Smooth muscle cell of the brain vasculature (primary cell): ENCODE measurements at places on chromosomes 1 and 21.

GRCh38 chr1:17944646-17945045 lies 163.0 kb upstream of the IGSF21 start:
- no peak for DNase-seq

- DNase-seq: no peak
Observed at GRCh38 chr1:82108843-82109242, 308.1 kb downstream of the ADGRL2 start.

- DNase-seq: no peak
Observed at GRCh38 chr1:246355411-246356230, 151.5 kb downstream of the SMYD3 start.

DNA sequence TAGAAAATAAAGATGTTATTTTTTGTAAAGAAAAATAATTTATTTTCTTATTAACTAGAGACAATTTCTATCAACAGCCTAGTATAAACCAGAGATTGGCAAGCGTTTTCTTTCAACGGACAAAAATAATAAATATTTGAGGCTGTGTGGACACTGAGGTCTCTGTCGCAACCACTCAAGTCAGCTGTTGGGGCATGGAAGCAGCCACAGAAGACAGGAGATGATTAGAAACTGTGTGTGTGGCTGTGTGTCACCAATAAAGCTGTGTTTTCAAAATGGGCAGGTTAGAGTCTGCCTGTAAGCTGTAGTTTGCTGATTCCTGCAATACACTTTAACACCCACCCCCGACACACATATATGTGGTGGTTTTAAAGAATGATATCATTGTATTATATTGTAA lies 200.6 kb upstream of the HMCN1 start:
- no peak for DNase-seq

- DNase-seq: no peak
Observed at GRCh38 chr1:235736263-235736662, 86.7 kb upstream of the GNG4 start.

DNA sequence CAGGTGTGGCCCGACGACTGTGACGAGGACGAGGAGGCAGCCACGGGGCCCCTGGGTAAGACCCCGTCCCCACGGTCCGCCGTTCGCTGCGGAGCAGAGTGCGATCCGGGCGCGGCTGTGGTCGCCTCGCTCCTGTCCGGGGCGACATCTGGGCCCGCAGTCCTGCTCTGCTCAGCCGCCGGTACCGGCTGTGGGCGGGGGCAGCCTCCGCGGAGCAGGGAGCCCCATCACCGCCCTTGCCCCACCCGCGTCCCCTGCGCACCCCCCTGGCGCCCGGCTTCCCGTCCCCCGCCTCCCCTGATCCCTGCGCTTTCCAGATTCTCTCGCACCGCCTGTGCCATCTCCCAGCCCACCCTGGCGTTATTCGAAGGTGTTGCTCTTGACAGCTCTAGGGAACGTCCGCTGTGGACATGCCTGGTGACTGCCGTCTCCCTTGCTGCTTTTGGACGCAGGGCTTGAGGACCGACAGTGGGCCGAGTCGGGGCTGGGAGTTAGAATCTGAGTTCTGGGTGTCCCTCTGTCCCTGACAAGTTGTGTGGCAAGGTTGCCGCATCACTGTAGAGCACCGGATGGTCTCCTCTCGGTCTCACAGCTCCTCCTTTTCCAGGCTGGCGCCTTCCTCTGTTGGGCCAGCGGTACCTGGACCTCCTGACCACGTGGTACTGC lies 596 bp downstream of the TOR3A start:
- no peak for DNase-seq

GRCh38 chr1:42430286-42431135 lies 25.3 kb downstream of the ZMYND12 start:
- no peak for DNase-seq

GRCh38 chr1:214396330-214396729 lies 115.4 kb downstream of the SMYD2 start:
- DNase-seq: no peak

- DNase-seq: peak; percentile 47
Observed at GRCh38 chr1:162541619-162542141, 19.8 kb upstream of the UAP1 start.

DNA sequence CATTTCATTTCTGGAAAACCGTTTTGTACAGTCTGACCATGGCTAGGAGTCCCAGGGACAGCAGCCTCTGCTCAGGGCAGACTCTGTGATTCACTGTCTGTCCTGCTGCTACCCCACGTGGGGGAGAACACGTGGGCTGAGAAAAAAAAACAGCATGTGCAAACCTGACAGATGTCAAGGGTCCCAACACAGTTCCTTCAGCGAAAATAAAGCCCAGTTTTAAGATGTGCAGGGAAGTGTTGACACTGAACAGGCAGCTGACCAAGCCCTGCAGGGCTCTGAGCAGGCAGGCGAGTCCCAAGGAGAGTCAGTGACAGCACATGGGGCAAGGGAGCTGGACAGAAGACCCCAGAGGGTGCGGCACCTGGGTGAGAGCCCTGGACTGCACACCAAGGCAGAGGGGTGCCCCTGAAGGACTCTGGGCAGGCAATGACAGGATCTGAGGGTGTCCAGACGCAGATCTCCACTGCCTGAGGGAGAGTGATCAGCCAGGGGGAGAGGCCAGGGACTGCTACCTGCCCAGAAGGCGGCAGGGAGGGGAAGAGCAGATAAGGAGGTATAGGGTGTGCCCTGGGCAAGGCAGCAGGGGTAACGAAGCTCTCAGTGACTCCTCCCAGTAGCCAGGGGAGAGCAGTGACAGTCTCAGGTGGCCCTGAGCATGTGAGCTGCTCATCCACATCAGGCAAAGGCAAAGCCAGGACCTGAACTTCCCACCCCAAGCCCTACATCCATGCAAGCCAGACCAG lies 5.1 kb upstream of the SPATC1L start:
- peak; percentile 36 for DNase-seq

DNA sequence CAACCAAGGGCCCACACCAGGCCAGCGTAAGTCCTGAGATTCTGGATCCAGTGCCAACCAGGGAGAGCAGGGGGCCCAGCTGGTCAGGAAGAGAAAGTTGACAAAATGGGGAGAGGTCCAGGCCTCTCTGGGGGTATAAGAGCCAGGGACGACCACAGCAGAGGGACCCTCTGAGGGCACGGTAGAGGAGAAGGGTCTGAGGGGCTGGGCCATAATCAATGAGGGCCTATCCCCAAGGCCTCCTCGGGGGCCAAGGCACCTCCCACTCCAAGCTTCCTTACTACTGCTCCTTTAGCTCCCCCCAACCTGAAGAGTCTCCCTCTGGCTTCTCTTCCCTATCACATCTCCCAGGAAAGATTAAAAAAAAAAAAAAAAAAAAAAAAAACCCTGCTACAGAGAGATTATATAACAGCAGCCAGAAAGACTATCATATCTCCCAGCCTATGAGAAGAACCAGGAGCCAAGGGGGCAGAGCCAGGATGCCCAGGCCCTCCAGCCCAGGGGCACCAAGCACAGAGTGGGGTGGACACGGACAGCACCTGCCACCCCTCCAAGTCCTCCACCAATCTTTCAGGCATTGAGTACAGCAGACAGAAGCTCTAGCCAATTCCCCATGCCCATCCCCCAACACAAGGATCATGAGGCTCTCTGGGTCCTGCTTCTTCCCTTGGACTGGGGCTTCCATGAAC lies 2.7 kb downstream of the MEF2D start:
- DNase-seq: no peak

- no peak for DNase-seq
Observed at GRCh38 chr1:32990887-32991286, 26.3 kb upstream of the RNF19B start.

- no peak for DNase-seq
Observed at GRCh38 chr1:221549815-221550214, 192.1 kb downstream of the DUSP10 start.

DNA sequence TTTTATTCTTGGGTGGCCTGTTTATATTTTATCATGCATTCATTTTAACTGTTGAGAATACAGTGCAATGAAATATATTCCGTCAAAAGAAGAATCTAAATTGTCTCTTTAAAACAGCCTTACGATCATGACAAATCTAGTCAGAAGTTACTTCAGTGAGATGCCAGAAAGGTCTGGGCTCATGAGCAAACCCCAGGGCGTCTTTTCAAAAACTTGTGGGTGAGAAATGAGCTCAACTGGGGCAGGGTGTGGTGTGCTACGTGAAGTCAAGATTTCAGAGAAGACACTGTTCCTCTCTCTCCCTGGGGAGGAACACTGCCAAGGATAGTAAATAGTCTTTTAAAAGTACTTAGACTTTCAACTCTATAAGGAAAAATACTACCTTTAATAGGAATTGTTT lies 13.4 kb upstream of the UAP1 start:
- no peak for DNase-seq

DNA sequence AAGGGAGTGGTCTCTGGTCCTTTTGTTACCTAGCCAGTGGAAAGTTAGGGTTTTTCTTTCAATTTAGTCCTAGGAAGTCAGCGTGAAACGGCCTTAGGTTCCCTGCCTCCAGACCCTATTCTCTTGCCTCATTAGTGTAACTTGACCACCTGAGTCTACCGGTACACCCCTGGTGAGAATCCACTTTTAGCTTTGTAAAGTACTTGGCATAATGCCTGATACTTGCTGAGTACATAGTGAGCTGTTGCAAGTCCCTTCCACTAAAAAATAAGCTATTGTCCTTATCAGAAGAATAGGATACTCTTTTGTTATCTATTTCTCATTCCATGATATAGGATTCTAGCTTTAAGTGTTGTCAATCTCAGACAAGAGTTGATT lies 228.8 kb downstream of the ST6GALNAC3 start:
- no peak for DNase-seq

DNA sequence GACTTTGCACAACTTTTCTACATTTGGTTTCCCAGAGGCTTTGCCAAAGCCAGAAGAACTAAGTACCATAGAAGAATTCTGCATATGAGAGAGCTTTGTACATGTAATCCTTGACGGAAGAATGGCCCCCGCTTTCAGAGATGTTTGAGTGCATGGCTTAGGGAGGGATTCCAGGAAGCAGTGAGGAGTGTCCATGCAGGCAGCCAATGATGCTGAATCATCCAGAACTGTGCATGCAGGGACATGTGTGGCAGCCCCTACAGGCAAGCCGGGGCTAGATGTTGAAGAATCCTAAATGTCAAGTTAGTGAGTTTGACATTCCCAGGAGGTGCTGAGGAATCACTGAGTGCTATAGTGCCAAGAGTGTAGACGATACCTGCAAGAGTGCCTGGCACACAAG lies 9.9 kb upstream of the HAO2 start:
- DNase-seq: no peak

DNA sequence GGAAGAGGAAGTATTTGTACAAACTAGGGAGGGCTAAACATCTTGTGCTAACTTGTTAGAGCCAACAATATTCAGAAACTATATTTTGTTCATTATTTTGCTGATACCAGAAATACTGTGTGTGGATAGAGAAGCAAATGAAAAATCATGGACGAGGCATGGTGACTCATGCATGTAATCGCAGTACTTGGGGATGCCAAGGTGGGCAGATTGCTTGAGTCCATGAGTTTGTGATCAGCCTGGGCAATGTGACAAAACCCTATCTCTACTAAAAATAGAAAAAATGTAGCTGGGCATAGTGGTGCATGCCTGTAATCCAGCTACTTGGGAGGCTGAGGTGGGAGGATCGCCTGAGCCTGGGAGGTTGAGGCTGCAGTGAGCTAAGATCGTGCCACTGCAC lies 13.4 kb downstream of the LRRC41 start:
- DNase-seq: no peak

- no peak for DNase-seq
Observed at GRCh38 chr1:243422362-243422761, 166.5 kb downstream of the SDCCAG8 start.

GRCh38 chr1:158649052-158649451 lies 37.5 kb downstream of the SPTA1 start:
- no peak for DNase-seq

- DNase-seq: no peak
Observed at GRCh38 chr1:57605933-57606332, 182.1 kb upstream of the DAB1 start.

DNA sequence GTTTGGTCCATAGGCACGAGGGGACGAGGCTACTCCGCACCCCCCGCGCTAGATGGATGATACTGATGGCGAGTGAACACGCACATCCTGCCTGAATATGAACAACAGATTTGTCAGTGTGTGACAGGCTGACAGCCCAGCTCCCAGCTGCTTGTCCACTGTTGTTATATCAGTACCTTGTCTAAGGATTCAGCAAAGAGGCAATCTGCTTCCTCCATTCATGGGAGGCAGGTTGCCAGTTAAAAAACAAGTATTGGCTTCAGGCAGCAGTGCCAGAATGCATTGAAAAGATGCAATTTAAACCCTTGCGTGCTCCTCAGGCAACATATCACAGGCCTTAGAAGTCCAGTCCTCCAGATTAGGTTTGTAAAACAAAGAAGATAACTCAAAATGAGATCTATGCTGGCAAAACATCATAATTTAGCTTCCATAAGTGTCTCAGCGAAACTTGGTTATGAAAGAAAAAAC lies 223.3 kb downstream of the GPATCH2 start:
- no peak for DNase-seq

GRCh38 chr1:15899266-15899665 lies 51.8 kb downstream of the SPEN start:
- DNase-seq: no peak

DNA sequence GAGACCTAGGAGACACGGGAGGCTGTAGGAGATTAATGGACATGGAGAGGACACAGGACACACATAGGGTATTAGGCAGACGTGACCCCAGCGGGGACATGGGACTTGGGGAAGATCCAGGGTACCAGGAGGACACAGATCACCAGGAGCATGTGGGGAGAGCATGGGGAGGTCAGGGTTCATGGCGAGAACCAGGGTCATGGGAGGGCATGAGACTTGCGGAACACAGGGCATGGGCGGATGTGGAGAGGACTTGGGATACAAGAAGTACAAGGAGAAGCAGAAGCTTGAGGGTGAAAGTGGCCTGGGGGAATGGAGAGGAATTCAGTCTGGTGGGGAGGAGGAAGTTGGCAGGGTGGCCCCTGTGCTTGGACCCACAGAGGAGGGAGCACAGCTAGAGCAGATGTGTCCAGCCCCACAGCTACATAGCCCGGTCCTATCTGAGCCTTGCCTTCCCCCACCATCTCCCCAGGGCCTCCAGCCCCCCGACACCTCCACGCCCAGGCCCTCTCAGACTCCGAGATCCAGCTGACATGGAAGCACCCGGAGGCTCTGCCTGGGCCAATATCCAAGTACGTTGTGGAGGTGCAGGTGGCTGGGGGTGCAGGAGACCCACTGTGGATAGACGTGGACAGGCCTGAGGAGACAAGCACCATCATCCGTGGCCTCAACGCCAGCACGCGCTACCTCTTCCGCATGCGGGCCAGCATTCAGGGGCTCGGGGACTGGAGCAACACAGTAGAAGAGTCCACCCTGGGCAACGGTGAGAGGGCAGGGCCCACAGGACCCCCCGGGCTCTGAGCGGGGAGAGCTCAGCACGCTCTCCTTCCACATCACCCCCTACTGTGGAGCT lies 12.1 kb downstream of the TIE1 start:
- DNase-seq: no peak

- no peak for DNase-seq
Observed at GRCh38 chr1:231052777-231053176, 12.7 kb upstream of the FAM89A start.

- no peak for DNase-seq
Observed at GRCh38 chr21:42440187-42440792, 36.6 kb downstream of the UBASH3A start.

DNA sequence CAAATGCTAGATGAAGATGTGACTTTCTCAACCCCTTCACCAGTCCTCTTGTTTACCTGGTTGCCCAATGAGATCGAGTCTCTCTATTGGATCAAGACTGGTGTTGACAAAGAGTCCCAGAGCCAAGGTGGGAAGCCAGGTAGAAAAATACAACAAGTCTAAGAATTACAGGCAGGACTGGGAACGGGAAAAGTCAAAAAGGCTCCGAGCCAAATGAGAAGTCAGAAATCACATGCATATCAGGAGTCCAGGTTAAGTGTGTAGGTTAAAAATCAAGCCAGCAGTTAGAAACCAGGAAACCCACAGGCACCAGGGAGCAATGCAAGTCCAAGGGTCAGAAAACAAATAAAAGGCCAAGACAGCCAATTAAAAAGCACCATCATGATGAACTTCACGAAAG lies 27.4 kb upstream of the DUSP23 start:
- DNase-seq: no peak
